ENCODE measurements at places on chromosomes 16 and 17.
A peak's percentile ranks its signal among the peaks of the same experiment; 100 is the strongest.

DNA sequence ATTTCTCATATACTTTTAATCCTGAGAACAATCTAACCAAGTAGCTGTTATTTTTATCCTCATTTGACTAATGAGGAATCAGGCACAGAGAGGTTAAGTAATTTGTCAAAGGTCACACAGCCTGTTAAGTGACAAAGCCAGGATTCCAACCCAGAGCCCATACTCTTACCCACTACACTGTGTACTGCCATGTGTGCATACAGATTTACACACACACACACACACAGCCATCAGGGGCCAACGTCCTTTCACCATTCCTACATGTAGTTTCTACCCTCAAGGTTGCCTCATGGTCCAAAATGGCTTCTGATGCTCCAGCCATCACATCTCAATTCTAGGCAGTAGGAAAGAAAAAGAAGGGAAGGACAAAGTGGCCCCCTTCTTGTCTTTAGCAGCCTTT lies 22.1 kb downstream of the TMEM186 start:
- DNase-seq = no peak

GRCh38 chr17:70862295-70862694 lies 693.0 kb downstream of the KCNJ2 start:
- DNase-seq = no peak

DNA sequence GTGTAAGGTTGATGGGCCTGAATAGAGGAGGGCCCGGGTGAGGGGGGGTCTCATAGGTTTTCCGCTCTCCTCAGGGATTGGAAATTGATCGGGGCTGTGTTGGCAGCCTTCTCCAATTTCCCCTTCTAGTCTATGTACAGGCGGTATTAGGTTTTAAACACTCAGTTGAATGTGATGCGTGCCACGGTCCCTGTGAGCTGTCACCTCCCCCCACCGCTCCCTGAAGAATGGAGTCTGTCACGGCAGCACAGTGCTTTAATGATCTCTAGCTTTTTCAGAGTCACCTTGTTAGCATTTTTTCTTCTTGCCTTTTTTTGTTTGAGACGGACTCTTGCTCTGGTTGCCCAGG lies 800 bp downstream of the COX4I1 start:
- peak; percentile 10 for DNase-seq

- no peak for DNase-seq
These were observed 3.5 kb downstream of the C17orf100 start for GRCh38 chr17:6654841-6655731.

- DNase-seq = no peak
These were observed 48.5 kb upstream of the CCL2 start for GRCh38 chr17:34206569-34206968.

Data from activated T-helper 1 cell treated with anti-CD3 and anti-CD28 coated beads, Interleukin-2, amount 50 U/mL, for 16 hours (primary cell).